ENCODE measurements at places on chromosomes 13 and 19. TPM values are rescaled to one million over a fixed set of nuclear protein-coding genes. Genes with fewer than 3 reads are reported as not detected.

Gene SHISA7
- total RNA-seq = not detected

Gene SMAD9
- 0.98 TPM for total RNA-seq

Gene STXBP2
- 102 TPM for total RNA-seq

Gene TFDP1
- total RNA-seq = 77.1 TPM

Gene C5AR2
- 2.8 TPM for total RNA-seq

Gene FCER2
- not detected for total RNA-seq

Gene ZNF574
- 13.5 TPM for total RNA-seq

Gene SF3A2
- total RNA-seq = 119 TPM

Gene CD22
- 0.56 TPM for total RNA-seq
